ENCODE measurements at places on chromosomes 2 and 18.

DNA sequence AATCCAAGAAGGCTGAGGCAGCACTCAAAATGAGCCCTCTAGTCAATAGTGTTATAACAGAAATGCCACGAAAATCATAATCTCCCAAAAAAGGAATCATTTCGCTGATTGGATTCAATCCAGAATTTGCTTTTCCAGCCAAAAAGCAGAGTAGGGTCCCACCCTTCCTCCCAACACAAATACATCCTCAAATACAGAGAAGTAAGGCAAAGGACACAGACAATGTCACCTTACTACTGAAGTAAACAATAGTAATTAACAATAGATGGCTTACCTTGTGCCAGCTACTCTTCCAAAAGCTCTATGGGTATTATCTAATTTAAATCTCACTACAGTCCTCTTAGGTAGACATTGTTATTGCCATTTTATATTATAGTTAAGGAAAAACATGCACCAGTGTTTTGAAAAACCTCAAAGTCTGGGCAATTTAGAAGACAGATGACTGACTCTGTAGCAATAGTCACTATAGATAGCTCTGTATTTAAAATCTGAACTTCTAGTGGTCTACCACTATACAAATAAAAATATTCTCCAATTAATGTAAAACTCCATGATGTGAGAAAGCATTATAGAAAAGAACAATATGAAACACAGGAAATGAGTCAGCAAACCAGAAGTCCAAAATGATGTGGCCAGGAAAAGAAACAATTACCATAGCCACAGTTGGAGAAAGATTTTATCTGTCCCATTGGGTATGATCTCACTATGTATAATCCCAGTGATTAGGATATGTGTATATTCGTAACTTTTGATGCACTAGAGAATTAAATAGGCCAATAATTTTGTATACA lies 305.0 kb upstream of the ERBB4 start:
- no peak for DNase-seq

DNA sequence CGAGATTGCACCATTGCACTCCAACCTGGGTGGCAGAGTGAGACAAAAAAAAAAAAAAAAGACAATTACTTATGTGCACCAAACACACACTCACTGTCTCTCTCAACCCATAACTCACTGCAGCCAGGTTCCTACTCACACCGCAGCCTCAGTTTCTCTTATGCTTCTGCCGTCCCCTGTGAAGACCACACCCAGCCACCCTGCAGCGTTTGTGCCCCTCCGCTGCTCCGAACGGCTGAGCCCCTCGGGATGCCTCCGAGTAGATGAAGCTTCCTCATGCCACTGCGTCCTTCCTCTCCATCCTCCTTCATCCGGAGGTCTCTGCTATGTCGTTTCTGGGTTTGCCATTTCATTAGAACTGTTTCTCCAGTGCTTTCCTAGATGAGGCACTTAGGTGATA lies 160.1 kb downstream of the TWIST2 start:
- no peak for DNase-seq

- DNase-seq = no peak
Observed at GRCh38 chr2:174750923-174751441, 13.3 kb downstream of the CHRNA1 start.

DNA sequence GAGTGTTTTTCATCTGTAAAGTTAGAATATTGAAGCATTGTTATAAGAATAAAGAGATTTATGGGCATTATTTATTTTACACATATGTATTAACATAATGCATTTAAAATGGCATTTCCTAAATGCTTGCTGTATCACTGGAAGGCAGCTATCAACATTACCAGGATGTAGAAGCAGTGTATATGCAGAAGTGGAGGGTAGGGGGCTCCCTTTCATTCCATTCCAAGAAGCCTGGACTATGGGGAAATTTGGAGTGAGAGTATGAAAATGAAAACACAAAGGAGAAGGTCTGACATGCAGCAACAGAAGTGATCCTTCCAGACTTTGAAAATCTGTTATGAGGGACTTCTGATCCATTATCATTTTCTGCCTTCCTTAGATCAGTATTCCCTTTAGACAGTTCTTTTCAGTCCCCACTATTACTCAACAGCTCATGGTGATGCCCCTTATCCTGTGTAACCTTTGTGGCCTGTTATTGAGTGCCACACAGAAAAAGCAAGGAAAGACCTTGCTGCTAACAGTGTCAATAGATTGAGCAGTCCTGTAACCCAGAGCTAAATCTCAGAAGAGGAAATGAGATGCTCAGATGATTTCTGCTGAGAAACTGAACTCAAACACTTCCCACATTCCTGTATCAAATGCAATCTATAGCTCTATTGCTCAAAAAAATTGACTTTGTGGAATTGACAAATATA lies 216.6 kb downstream of the HNMT start:
- DNase-seq = no peak

Data from NCI-H2227 treated with DMSO at 0.1 percent for 48 hours (cell line).